Stimulated activated CD4-positive, alpha-beta T cell treated with anti-CD3 and anti-CD28 coated beads, Interleukin-4, amount 100 ng/mL, for 4 hours (primary cell): ENCODE measurements at places on chromosomes 1 and 21.

DNA sequence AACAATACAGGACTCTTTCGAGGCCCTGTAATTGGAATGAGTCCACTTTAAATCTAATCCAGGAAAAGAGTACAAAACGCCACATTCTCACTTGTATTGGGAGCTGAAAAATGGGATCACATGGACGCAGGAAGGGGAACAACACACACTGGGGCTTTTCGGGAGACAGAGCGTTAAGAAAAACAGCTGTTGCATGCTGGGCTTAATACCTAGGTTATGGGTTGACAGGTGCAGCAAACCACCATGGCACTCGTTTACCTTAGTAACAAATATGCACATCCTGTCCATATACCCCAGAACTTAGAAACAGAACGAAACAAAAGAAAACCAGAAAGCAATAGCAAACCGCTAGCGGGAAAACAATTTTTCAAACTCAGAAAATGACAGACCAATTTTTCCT, 1532.7 kb upstream of the TPTE start:
- no peak for DNase-seq

DNA sequence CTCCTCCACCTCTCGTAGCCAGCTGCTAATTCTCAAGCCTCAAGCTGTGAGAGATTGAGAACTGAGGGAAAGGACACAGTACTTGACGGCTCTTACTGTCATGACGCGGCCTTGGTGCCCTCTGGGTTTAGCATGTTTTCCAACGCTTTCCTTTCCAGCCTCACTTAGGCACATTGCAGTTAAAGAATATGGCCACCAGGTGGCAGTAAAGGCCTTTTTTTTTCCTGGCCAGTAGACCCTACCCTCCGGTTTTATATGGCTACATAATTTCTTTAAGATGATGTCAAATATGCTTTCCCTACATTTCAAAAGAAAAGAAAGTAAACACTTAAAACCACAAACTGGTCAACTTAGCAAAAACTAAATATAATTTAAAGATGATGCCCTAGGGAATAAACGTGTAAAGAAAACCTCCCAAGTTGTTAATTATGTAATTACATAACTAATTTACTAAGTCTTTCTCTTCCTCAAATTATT, 56.8 kb upstream of the PRDX6 start:
- DNase-seq: peak; percentile 30

- no peak for DNase-seq
These were observed 26.4 kb downstream of the COL6A2 start for GRCh38 chr21:46124083-46124925.

- no peak for DNase-seq
These were observed 113.9 kb upstream of the DPT start for GRCh38 chr1:168842916-168843315.

DNA sequence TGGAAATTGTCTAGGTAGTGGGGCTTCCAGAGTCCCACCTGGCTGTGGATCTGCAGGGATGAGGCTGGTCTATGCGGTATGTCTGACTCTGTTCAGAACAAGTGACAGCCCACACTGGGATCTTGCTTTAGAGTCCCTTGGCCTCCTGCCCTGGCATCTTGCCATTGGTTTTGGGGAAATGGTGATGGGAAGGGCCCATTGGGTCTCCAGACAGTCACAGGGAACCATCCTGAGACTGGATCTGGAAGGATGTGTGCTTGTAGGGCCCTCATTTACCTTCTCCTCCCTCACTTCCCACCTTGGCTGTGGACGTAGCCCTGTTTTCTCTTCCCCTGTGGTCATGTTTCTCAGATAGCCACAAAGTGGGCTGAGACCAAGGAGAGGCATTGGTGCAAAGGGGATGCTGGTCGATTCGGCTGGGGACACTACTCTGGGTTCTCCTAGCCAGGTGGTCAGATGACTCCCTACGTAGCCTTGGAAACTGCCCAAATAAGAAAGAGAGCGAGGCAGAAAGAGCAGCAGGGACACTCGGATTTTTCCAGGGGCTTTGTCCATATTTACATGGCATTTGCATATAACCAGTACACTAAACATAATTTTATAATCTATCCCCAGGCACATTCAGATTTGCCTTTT, 15.1 kb downstream of the SOX13 start:
- DNase-seq: no peak

- no peak for DNase-seq
These were observed 98.9 kb upstream of the IRF2BP2 start for GRCh38 chr1:234708700-234709395.
